ENCODE measurements at places on chromosomes 7 and 10.

- DNase-seq: no peak
These were observed 4.6 kb upstream of the ZNF425 start for GRCh38 chr7:149130572-149131198.

- DNase-seq: no peak
These were observed 75.5 kb downstream of the HIPK2 start for GRCh38 chr7:139702313-139702731.

GRCh38 chr10:48468866-48469511 lies 135.9 kb downstream of the ARHGAP22 start:
- no peak for DNase-seq

DNA sequence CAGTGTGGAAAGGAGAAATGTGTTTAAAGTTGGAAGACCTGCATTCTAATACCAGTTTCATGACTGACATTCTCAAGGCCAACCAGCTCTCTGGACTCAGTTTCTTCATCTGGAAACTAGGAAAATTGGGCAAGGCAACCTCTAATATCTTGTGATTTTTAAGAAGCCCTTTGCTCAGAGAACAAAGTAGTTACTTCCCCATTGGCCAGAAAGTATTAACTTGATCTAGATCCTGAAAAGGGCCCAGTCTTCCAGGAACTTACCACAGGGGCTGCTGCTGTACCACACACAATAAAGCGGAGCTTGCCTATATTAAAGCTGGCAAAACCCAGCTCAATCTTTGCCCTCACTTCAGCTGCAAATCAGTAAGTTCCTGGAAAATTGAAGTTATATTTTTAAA lies 155.6 kb upstream of the ADO start:
- no peak for DNase-seq

- DNase-seq: no peak
These were observed 170.7 kb downstream of the GATA3 start for GRCh38 chr10:8225187-8225586.

- no peak for DNase-seq
These were observed 31.7 kb downstream of the AP5Z1 start for GRCh38 chr7:4806983-4807597.

GRCh38 chr10:49596836-49597235 lies 13.3 kb upstream of the SLC18A3 start:
- DNase-seq: no peak

GRCh38 chr7:148964483-148965267 lies 63.6 kb downstream of the PDIA4 start:
- no peak for DNase-seq

- DNase-seq: no peak
These were observed 31.8 kb upstream of the WDR11 start for GRCh38 chr10:120819366-120819765.

- DNase-seq: no peak
These were observed 31.2 kb upstream of the SFTPD start for GRCh38 chr10:79979976-79980687.

DNA sequence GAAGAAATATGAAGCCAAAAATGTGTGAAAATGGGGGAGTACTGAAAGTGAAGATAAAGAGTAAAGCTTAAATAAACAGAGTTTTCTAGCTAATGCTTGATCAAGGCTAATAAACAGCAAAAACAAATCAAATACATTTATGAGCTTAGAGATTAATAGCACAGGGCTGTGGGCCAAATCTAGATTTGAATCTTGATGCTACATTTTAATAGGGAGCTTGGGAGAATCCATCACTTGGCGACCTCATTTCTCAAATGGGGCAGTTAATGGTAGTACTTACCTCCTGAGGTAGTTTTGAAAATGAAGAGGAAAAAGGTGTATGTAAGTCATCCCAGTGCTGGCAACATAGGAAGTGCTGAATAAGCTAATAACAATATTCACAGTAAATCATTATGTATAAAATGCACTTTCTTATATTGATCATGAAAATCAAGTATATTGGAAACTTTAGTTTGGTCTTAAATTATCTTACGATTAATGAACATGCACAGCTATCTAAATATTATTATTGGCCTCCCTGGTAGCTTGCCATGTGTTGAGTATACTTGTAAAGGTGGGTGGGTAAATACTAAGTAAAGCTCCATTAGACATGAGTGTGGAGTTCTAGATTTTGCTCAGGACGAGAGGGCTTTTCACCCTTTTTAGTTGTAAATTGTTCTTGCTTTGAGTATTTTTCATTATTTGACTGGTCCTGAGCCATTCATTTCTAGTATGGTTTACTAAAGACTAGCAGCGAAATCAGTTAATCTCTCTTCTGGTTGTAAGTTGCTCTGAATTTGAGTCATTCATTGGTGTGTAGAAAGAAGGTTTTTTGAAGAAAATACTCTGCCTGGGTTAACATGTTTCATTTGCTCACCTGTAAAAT lies 5.1 kb downstream of the BICC1 start:
- no peak for DNase-seq

- DNase-seq: no peak
These were observed 112.9 kb upstream of the SP4 start for GRCh38 chr7:21314954-21315353.

GRCh38 chr10:23157691-23158369 lies 34.3 kb upstream of the PTF1A start:
- DNase-seq: no peak

- no peak for DNase-seq
These were observed 98.4 kb downstream of the ADARB2 start for GRCh38 chr10:1638889-1639419.

GRCh38 chr10:77111611-77112550 lies 525.7 kb downstream of the KCNMA1 start:
- DNase-seq: no peak

- DNase-seq: no peak
These were observed 300.4 kb downstream of the AHR start for GRCh38 chr7:17598846-17599245.
